ENCODE measurements at places on chromosomes 1 and 21.

GRCh38 chr21:45294509-45295291 is 7.0 kb upstream of the POFUT2 start:
- no peak for DNase-seq

DNA sequence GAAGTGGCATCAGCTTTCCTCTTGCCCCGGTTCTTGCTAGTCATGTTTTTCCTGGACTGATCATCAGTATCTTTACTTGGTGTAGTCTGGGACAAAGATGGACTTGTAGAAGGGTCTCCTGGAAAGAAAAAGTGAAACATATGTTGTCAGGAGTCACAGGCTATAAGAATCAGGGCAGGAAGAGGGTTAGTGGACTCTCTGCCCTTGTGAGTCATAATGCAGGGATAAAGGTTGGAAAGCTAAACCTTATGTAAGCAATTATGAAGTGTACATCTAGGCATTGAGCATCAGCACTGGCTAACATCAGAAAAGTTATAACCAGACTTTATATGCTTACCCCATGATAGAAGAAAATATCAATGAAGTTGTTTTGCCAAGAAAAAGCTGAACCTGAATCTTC is 51.2 kb downstream of the XKR8 start:
- DNase-seq: no peak

DNA sequence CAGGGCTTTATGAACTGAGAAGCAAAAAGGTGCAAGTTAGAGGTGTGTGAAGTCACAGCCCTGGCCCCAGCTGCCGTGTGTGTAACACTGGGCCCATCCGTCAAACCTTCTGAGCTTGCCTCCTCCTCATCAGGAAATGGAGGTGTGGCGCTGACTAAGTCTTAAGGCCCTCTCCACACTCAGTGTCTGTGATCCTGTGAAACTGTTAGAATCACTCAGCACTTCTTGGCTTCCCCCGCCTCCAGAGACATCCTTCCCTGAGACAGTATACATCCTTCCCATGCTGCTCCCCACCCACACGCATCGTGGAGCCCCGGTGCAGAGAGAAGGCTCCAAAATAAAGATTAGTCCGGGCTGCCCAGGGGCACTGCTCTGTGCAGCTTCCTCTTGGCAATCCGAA is 33.3 kb downstream of the LRP8 start:
- no peak for DNase-seq

- no peak for DNase-seq
Observed at GRCh38 chr1:211924256-211924655, 93.7 kb upstream of the LPGAT1 start.

DNA sequence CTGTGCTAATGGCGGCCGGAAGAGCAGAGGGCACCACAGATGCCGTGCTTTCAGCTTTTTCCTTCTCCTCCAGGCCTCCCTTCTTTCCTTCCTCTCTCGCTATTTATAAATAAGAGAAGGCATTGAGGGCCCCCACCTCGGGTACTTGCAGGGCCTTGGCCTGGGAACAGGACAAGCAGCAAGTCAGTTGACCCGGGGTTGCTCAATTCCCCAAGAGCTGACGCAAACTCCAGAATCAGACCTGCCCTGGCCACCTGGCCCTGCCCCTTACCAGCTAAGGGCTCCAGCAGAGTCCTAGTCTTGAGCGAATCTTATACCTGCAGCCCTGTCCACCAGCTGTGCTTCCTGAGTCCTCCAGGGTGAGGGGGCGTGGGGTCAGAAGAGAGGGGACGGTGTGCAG is 13.5 kb downstream of the TNFRSF1B start:
- DNase-seq: no peak

DNA sequence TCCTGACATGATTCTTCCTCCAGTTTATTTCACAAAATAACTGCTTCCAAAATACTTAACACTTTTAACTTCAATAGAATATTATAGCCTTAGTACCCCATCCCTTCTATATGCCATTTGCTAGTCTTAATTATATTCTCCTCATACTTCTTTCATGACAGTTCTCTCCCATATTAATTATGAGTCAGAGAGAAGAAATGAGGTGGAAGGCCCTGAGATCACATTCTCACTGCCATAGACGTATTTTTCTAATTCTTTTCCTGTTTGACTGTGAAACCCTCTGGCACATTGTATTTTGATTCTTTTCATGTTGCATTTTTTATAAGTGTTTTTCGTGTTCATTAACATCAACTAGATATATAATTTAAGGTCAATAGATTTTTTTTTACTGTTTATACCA is 88.4 kb downstream of the GTF2B start:
- DNase-seq: no peak

DNA sequence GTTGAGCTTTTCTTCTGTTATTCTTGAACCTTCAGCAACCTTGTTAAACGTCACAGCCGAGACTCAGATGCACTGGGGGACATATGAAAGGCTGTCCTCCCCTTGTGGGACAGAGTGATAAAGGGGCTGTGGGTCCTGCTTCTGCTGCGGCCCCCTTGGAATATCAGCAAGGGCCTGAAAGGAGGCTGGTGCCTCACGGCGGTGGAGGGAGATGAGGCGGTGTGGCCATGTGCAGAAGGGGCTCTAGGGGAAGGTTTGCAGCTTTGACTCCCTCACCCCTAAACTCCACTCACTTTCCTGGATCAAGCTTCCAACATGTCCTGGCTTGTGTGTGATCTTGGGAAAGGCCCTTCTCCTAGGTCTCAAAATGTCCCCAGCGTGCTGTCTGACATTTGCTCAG is 270.7 kb upstream of the CSF3R start:
- DNase-seq: no peak

All from NCI-H1417 (cell line).